ENCODE measurements at places on chromosomes 5 and 9.

GRCh38 chr9:114592356-114592755, 4.8 kb downstream of the ATP6V1G1 start:
- peak; percentile 81 for DNase-seq

GRCh38 chr9:131595696-131596429, 50.5 kb downstream of the PRRT1B start:
- DNase-seq, result no peak

DNA sequence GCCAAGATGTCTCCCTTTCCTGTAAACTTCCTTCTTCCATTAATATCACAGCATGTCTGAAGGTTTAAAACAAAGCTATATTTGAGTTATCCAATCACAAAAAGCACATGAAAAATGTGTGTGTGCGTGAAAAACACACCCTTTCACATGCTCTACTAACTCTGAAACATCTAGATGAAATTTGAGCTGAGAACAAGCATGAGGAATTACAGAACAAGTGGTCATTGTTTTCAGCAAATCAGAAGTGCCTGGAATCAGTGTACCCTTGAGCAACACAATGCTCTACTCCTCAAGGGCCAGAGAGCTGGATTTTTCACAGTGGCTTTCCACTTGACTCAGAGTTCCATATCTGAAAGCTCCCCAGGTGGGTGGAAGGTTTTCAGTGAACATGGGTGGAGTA, 255.9 kb downstream of the PSAT1 start:
- DNase-seq, result no peak

GRCh38 chr5:167881041-167881440, 410.4 kb upstream of the WWC1 start:
- no peak for DNase-seq

DNA sequence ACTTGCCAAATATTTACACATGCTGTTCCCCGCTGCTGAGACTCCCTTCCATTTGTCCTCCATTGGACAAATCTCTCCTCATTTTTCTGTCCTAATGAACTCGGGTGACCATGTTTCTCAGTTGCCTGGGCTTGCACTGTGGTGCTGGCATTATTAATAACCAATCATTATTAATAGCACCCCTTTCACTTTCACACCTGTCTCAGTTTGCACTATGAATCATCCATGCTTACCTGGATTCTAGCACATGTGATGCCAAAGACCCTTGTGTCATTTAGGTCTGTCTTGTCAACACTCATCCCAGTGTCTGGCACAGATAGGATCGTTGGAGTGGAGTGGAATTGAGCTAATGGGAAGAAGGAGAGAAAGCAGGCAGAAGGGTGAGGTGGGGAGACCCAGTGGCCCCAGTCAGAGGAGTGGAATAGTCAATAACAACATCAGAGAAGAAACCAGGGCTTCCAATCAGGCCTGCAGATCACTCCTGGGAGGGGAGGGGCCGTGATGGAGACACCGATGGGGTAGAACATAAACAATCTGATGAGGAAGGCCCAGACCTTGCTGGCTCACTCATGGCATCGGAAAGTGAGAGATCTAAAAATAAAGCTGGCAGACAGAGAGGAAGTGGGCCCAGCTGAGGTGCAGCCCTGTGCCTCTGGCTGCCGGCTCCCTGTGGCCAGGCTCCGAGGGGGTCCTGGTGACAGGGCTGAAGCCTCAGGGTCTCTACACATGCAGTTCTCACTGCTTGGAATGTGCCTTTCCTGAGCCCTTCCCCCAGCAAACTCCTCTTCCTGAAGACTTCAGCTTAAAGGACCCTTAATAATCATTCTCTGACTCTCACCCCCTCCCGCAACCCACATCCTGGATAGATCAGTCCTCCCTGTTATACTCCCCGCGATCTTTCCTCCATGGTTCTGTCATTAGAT, 33.5 kb upstream of the CRB2 start:
- DNase-seq, result peak; percentile 66

GRCh38 chr5:3595006-3595961, at the start of gene IRX1:
TSS of gene IRX1 (plus strand) at chr5:3595832. CDS start at chr5:3596106, 274 bp downstream.
- DNase-seq, result no peak

- no peak for DNase-seq
These were observed 20.3 kb upstream of the PCDH1 start for GRCh38 chr5:141898448-141899049.

DNA sequence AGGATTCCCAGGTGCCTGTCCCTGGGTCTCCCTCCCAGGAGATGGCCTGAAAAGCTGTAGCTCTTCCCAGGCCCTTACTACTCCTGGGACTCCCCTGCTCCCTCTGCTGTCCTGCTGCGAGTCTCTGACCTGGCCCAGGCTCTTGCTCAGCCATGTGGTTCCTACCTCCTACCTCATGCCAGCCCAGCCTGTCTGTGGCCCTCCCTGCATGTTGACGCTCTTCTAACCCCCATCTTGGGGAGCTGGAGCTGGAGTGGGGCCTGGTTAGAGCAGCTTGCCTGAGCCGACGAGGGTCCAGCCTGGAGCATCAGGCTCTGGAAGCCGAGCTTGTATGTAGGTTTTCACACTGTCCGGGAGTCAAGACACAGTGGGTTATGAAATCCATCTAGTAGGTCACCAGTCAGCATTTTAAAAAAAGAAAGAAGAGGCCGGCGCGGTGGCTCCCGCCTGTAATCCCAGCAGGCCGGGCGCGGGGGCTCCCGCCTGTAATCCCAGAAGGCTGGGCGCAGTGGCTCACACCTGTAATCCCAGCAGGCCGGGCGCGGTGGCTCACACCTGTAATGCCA, 244.4 kb downstream of the FANCC start:
- no peak for DNase-seq

DNA sequence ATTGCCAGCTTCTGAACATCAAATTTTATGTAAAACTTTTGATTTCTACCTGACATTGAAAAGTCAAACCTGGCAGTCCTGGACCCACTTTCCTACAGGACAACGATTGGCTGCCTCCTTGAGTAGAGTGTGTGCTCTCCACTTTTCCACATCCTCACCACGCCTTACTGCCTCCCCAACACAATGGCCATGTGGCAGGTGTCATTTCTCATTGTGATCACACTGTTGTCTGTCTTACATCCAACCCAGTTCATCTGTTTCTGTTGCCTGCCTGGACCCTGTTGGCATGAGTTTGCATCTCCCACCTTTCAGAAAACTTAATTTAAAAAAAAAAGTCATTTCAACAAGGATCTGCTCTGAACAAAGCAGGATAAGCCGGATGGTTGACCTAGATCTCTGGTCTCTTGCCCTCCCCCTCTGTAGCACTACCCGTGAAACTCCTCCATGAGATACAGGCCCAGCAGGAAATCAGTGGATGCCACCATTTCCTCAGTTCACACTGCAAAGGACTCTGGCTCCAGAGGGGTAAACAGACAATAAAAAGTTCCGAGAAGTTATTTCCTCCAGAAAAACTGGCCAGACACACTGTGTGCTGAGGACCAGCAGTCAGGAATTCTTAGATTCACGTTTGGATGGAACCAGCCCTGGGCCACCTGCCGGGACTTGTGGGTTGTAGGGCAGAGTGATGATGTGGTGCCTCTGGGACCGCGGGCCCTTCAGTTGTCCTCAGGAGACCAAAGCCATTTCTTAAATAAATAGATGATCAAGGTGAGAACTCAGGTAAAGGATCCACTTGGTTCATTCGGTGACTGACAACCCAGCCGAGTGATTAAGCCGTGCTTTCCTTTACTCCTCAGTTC, 48.6 kb downstream of the AMBP start:
- DNase-seq, result no peak

GRCh38 chr5:178476972-178477754, 113.0 kb downstream of the COL23A1 start:
- DNase-seq, result no peak

DNA sequence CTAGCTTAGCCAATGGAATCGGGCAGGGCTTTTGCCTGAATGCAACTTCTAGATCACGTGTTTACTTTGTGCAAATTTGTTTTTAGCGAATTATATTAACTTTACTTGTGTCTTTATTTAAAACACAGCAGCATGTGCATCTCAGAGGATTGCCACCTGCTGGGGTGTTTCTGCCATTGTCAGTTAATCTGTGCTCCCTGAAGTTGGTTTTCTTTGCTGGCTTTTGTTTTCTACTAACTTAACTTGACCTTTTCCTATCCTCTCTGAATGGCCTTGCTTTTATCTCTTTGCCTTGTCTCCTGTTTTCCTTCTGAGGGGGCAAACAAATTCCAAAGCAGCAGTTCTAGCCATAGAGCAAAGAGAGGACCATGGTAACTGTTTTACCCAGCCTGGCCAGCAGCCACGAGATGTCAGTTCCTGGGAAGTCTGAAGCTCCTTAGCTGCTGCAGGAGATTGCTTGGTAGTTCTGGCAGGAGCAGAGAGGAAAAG, 67.6 kb downstream of the ARHGEF28 start:
- peak; percentile 6 for DNase-seq

DNA sequence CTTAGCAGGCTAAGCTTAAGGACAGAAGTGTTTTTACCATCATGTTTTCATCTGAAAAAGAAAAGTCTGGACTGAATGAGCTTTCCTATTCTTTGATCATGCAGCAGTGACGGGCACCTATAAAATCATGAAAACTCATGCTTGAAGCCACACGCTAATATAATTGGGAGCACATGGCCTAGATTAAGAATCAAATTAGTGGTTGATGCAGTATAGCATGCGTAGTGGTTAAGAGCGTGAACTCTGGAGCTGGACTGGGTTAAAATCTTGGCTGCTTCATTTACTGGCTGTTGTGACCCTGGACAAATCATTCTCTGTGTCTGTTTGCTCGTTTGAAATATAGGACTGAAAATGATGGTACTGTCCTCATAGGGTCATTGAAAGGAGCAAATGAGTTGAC, 49.9 kb upstream of the IL13 start:
- DNase-seq, result no peak

GRCh38 chr9:70988551-70988950, 132.9 kb downstream of the TRPM3 start:
- DNase-seq, result no peak

GRCh38 chr5:127810707-127811490, 107.7 kb downstream of the CCDC192 start:
- DNase-seq, result no peak

GRCh38 chr5:67426961-67427849, 230.6 kb upstream of the CD180 start:
- no peak for DNase-seq

GRCh38 chr5:116340799-116341198, 233.8 kb downstream of the SEMA6A start:
- DNase-seq, result no peak

DNA sequence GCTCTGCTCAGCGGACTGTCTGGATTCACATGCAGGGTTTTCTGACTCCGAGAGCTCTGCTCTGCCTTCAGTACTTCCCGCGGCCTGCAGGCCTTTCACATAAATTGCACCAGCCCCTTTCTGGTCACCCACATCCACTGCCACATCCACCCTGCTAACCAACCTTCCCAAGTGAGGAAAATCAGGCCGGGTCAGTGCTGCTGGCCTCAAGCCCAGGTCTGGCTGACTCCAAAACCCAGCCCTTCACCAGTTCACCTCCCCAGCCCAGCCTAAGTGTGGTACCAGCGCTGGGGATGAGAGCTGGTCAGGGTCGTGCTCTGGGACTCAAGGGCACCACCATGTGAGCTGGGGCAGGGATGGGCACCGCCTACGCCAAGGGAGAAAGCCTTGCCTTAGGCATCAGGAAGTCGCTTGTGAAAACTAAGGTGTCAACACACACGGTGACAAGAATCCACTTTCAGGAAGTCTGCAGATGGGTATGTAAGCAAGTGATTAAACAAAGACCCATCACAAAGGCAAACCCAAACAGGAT, 12.3 kb downstream of the LMAN2 start:
- no peak for DNase-seq

- DNase-seq, result no peak
These were observed 111.3 kb upstream of the PCA3 start for GRCh38 chr9:76652894-76653293.

DNA sequence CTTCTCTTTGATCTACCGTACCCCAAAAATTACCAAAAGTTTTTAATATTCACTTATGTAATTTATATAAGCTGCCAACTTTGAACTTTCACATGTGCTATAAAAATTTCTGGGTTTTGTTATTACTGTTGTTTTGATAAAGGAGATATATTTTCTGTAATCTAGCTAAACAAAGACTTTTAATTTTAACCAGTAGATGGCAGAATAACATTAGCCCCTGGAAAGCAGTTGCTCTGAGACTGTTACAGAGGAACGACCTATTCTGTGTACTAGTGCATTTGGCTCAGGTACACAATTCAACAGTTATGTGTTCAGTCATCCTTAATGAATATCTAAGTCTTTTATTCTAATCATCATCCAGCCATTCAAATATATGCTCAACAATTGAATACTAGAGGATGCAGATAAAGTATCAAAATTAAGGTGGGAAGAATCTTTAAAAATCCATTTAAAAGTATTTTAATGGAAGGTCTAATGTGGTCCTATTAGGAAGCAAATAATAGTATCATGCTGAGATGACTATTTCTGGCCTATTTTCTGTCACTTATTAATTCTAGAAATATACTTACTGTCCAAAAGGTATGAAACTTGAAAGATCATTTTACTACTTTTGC, 8.6 kb downstream of the KLHL9 start:
- peak; percentile 71 for DNase-seq

DNA sequence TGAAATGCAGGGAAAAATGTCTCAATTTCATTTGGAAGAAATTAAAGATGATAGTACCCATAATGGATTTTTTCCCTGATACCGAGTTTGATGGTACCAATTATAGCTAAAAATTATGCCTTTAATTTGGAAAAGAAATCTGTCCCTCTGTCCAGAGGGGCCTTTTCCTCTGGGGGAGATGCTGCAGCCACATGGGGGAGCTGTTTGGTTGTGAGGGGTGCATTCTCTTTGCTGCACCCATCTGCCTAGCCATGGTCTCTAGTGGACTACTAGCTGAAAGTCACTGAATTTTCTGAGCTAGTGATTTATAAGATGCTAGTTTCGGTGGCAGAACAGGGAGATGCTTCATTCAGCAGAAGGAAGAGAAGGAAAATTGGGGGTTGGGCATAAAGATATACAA, 9.6 kb downstream of the SEC61B start:
- peak; percentile 23 for DNase-seq

DNA sequence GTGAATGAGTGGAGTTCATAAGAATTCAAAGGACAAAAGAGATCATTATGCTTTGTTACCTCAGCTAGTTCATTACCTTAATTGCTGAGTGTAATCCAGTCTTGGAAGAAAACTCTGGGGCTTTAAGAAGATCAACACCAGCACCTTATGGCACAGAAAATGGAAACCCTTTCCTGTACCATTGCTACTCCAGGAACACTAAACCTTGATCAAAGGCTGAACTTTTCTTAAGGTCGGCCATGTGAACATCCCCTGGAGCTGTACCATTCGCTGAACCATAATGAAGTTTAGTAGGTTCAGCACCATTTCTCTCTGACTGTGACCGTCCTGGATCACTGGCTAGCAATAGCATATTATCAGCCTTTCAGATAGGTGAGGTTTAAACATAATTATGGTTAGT, 97.4 kb downstream of the PBX3 start:
- DNase-seq, result no peak
